ENCODE measurements at places on chromosomes 4 and X.

GRCh38 chr4:85092536-85092935, 126.0 kb upstream of the WDFY3 start:
- DNase-seq, result no peak

DNA sequence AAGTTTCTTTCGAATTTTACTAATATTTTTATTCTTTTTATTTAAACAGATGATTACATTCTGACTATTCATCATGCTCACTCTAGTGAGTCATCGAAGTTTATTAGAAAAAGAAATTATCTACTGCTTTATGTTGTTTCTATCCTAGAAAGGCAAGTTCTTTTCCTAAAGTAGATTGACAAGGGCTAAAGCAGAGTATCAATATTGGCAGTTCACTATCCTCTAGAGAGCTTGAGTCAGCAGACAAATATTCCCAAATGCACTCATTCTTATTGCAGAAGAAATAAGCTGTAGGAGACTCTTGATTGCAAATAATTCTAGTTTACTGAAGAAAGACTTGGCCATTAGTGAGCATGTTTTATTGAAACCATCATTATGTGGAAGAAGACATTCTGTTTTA, 911.8 kb downstream of the CENPC start:
- DNase-seq, result no peak

GRCh38 chrX:32533848-32534247, 677.5 kb downstream of the DMD start:
- no peak for DNase-seq

DNA sequence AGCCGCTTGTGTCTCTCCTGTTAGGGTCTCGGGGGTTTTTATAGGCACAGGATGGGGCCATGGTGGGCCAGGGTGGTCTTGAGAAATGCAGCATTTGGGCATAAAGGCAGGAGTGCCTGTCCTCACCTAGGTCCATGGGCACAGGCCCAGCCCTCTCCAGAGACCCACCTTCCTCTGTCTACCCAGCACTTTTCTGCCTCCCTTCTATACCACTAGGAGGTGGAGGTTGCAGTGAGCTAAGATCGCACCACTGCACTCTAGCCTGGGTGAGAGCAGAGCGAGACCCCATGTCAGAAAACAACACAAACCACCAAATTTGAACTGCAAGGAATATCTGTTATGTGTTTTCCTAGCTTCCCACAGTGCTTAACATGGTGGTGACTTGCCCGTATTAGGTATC, 38.0 kb downstream of the MOB1B start:
- DNase-seq, result no peak

DNA sequence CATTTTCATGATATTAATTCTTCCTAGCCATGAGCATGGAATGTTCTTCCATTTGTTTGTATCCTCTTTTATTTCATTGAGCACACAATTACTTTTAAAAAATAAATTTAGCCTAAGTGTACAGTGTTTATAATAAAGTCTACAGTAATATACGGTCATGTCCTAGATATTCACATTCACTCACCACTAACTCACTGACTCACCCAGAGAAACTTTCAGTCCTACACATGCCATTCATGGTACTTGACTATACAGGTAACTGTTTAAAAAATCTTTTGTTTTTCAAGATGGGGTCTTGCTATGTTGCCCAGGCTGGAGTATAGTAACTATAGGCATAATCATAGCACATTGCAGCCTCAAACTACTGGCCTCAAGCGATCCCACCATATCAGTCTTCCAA, 348.1 kb downstream of the RAPGEF2 start:
- DNase-seq, result no peak

- no peak for DNase-seq
Measured at GRCh38 chr4:10096978-10097335, 19.6 kb downstream of the WDR1 start.

DNA sequence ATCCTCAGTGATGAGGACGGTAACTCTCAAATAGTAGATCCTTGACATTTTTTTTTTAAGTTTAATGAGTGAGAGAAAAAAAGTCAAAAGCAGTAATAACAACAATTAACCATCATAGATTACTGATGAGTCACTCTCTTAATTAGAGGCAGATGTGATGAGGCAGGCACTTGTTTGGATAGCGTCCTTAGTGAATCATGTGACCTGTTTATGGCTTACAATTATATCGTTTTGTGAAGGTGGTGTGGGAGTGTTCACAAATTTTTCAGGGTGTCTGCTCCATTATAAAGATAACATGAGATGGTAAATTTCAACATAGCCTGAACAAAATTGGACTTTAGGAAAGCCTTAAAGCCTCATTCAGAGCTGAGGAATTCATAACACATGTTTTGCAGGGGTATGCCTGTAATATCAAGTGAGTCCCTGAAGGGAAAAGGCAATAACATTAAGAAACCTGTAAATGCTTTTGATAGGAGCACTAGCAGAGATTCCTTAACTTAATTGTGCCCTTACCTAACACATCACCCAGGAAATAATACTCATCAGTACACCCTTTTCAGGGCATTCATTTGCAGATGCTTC, 51.9 kb upstream of the XIAP start:
- DNase-seq, result no peak

GRCh38 chrX:109635146-109635545, 10.2 kb upstream of the KCNE5 start:
- no peak for DNase-seq

DNA sequence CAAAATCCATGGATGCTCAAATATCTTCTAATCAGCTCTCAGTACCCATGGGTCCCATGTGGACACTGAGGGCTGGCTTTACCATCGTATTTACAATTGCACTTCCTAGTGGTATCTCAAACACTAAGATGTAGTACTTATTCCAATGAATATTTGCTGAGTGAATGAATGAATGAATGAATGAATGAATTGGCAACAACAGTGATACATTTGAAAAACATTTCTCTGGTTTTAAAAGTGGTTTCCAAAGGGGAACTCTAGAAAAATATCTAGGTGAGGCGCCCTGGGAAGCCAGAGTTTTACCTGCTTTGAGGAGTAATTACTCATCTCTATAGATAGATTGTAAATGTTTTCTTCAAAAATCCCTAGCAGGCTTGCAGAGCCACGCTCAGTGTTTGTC, 76.6 kb downstream of the CYTL1 start:
- no peak for DNase-seq

DNA sequence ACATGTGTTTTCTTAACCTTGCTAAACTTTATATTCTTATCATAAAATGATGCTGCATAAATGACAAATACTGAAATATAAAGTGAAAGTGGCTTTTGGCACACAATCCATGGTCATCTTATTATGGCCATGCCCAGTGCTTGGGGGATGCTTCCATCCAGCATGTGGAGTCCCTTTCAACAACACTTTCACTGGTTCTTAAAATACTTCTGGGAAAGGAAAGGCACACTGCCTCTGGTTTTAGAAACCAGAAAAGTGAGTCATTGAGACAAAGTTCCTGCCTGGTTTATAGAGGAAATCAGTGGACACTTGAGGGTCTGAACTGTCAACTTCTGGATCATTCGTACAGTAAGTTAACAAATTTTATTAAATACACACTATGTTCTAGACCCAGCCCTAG, 248.0 kb upstream of the ADAMTS3 start:
- no peak for DNase-seq

DNA sequence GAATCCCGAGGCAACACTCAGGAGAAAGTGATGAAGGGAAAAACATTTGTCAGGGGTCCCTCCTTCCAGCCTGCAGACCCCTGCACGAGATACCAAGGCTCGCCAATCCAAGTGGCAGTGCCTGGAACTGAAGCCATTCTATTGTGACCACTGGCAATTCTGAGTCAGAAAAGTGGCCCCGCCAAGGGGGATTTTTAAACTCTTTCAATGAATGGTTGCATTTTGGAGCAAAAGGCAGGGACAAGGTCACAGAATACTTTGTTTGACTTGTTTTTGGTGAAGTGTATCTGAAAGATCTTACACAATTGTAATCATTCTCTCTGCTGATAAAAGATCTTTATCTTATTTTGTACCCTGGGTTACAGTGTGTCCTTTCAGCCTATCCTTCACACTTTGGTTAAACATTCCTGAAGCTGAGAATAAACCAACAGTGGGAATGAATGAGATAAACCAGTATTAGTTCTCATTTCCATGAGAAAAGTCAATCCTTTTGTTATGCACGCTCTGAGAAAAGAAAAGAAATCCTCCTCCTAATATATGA, 115.9 kb upstream of the PDLIM3 start:
- DNase-seq, result no peak

- DNase-seq, result no peak
Measured at GRCh38 chr4:124188595-124188994, 523.9 kb downstream of the ANKRD50 start.

GRCh38 chr4:86845593-86845992, 3.6 kb downstream of the SLC10A6 start:
- no peak for DNase-seq

- no peak for DNase-seq
Measured at GRCh38 chr4:95601356-95601755, 52.6 kb upstream of the UNC5C start.

- DNase-seq, result no peak
Measured at GRCh38 chrX:117895418-117895817, 221.2 kb downstream of the KLHL13 start.

Data from stimulated activated CD4-positive, alpha-beta T cell treated with anti-CD3 and anti-CD28 coated beads, Interleukin-1b, Interleukin-23, amount 100 ng/mL, for 1 hour (primary cell).